IPS-NIHi11 (cell line): ENCODE measurements at places on chromosomes 11 and 22.

DNA sequence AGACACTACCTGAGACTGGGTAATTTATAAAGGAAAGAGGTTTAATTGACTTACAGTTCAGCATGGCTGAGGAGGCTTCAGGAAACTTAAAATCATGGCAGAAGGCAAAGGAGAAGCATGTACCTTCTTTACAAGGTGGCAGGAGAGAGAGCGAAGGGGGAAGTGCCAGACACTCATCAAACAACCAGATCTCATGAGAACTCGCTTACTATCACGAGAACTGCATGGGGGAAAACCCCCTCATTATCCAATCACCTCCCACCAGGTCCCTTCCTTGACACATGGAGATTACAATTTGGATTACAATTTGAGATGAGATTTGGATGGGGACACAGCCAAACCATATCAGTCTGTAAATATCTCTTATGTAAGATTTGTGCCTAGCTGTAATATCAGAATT is 50.9 kb upstream of the ATXN10 start:
- DNase-seq = no peak

- peak; percentile 77 for DNase-seq
These were observed 4.5 kb upstream of the NOL12 start for GRCh38 chr22:37681556-37682049.

DNA sequence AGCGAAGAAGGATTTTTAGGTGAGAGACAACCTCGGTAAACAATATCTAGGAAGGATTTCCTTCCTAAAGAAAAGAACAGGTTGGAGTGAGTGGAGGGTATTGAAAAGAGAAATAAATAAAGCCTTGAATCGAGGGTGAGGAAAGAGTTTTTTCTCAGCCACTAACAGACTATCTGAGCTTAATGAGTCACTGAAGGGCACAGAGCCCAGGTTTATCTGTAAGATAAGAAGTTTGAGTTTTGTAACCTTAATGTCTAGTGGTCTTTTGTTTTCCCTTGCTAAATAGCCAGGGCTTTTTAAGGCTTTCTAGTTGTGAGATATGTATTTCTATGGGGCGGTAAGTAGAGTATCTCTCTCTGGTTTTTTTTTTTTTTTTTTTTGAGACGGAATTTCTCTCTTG is 394.5 kb upstream of the KIRREL3 start:
- DNase-seq = no peak

DNA sequence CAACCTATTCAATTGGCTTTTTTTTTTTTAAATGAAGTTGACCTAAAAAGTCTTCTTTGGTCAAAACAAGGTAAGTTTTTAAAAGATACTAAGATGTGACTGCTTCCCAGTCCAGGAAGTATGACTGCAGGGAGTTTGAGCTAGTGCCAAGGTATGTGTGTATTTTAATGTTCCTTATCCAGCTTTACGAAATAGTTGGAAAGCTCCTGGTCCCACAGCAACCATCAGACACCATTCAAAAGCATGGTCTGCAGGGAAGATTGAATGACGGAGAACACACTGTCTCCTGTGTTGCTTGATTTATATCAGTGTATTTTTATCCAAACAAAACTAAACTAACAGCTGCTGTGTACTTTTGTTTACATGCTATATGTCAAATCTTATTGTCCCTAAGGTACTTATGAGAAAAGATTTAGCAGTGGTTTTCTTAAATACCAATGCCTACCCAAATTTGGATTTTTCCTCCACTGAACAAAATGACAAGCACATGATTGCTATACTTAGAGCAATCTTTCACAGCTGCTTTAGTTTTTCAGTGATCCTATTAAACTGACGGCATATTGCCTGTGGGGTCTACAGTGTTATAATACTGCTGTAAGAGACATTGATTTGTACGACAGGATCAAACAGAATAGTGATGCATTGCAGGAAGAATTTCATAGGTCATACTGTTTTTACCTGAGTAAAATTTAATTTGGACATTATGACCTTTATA is 122.9 kb downstream of the DCDC1 start:
- DNase-seq = no peak

- DNase-seq = no peak
These were observed 5.5 kb downstream of the IL17REL start for GRCh38 chr22:50007057-50007511.

DNA sequence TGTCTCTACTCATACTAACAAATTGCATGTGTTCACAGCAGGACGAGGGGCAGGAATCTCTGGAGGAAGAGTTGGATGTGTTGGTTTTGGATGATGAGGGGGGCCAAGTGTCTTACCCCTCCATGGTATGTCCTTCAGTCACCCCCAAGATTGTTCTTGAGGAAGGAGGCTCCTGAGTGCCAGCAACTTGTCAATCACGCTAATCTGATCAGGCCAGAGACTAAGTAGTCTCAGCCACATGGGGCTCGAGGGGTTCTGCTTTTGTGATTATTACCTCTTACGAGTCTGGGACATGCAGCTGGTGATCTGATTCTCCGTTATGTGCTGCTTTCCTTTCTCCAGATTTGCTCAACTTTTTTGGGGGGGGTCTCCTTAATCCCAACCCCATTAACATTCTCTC is 54.3 kb downstream of the CTNND1 start:
- DNase-seq = no peak

GRCh38 chr22:40620464-40621046 is 16.0 kb downstream of the MRTFA start:
- no peak for DNase-seq

DNA sequence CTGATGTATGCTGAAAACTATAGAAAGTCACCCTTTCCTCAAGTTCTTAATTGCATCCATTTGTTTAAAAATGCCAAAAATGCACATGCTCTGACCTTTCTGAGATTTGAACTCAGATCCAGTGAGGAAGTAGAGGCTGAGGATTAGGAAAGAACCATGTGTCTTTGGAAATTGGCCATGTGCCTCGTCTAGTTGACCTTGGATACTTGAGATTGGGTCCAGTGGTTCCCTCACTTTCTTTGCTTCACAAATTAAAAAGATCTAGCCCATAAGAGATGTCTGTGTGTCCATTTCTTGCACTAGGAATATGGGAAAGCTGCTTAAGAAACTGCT is 128.3 kb downstream of the MAML2 start:
- no peak for DNase-seq

- no peak for DNase-seq
These were observed 488 bp upstream of the SELENOM start for GRCh38 chr22:31107894-31108218.

GRCh38 chr11:73393479-73394415 is 17.5 kb downstream of the RELT start:
- peak; percentile 89 for DNase-seq

- no peak for DNase-seq
These were observed 3.9 kb downstream of the LRRC10B start for GRCh38 chr11:61512435-61512834.

- no peak for DNase-seq
These were observed 12.5 kb upstream of the CHST1 start for GRCh38 chr11:45677770-45678512.

- DNase-seq = no peak
These were observed 407.3 kb upstream of the CHORDC1 start for GRCh38 chr11:90630176-90630575.

- DNase-seq = no peak
These were observed 628 bp downstream of the CHKB start for GRCh38 chr22:50581950-50582492.

- peak; percentile 73 for DNase-seq
These were observed 21.7 kb downstream of the CAVIN3 start for GRCh38 chr11:6298605-6299004.

DNA sequence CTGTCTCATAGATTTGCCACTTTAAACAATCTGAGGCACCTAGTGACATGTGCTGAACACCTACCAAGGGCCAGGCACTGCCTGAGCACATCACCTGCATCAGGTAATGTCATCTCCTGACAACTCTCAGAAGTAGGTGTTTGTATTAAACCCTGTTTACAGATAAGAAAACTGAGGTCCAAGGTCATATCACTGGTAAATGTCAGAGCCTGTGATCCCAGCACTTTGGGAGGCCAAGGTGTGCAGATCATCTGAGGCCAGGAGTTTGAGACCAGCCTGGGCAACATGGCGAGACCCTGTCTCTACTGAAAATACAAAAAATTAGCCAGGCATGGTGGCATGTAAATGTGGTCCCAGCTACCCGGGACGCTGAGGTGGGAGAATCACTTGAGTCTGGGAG is 39.1 kb upstream of the ACCSL start:
- no peak for DNase-seq

DNA sequence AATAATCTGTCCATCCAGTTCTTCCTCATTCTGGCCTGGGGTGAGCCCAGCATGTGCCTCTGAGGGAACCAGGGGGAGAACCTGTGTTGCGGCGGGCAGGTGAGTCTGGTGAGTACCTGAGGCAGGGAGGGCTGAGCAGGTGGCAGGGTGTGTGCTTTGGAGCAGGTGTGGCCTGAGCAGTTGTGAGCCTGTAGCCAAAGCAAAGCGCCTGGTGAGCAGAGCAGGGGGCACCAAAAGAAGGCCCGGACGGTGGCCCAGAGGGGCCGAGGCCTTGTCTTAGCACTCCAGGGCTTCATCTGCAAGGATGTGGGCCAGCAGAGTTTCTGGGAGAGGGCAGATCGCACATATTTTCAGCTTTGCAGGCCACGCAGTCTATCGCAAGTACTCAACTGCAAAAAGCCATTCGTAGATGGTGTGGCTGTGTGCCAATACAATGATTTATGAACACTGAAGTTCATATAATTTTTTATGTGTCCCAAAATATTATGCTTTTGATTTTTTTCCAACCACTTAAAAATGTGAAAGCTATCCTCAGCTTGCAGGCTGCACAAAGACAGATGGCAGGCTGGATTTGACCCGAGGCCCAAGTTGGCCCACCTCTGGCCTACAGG is 8.7 kb downstream of the GLB1L2 start:
- DNase-seq = peak; percentile 3

DNA sequence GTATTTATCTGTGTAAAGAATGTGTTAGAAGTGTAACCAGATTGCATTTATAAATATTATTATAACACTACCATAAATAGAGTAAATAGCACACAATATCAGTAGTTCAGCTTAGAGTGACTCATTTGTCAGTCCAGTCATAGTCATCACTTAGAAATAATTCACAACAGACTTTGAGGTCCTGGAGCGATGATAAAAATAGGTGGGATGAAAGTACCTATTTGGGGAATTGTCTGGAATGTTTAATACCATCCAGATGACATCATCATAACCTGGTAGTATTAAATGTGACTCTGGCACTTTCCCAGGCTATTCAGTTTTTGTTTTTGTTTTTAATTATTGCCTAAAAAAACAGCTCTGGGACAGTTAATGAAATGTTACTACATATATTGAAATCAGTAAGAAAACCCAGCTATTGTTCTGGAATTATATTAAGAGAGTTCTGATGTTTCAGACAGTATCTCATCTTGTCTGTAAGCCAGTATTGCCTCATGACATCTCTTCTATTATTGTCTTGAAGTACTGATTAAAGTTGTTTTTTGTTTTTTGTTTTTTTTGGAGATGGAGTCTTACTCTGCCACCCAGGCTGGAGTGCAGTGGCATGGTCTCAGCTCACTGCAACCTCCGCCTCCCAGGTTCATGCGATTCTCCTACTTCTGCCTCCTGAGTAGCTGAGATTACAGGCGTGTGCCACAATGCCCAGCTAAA is 74.8 kb downstream of the SIK2 start:
- DNase-seq = no peak

DNA sequence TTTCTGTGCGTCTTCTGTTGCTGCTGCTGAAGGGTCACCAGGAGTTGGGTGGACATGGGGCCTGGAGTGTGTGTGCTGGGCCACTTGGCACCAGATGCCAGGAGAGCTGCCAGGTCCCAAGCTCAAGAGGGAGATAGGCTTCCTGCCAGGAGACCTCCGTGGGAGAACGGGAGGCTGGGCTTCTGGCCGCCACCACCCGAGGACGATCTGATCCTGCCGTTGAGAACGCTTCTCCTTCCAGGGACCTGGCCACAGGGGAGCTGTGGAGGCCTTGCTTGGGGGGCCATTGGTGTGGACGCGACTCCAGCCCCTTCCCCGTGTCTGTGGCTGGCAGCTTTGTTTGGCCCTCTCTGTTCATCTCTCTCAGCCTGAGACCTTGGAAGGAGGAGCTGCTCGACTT is 2.4 kb downstream of the BRSK2 start:
- no peak for DNase-seq

- DNase-seq = no peak
These were observed 135.1 kb downstream of the SHANK2 start for GRCh38 chr11:71117311-71117710.

DNA sequence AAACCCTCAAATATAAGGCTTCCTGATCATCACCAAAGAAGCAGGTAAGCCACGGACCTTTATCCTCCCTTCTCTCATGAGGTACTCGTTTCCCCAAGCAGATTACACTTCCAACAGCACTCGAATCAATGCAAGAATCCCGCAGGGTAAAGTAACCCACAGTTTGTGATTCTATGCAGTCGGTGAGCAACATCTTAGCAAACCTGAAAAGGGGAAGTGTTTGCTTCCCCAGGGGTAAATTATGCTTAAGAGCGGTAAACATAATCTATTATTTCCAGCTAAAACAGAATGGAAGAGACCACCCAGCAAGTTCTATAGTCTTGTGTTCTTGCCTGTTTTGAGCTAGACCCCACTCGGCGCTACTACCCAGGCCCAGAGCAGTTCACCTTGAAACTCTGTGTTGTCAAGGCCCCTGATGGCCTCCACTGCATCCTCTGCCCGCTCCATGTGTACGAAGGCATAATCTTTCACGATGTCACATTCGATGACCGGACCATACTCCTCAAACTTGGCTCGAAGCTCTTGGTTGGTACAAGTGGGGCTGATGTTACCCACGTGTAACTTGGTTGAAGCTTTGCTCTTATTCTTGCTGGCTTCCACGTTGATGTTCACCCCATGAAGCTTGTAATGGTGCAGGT is 1.3 kb downstream of the RBM4B start:
- DNase-seq = no peak

GRCh38 chr22:30984317-30984716 is 15.3 kb downstream of the TUG1 start:
- DNase-seq = no peak

- no peak for DNase-seq
These were observed 79.1 kb downstream of the CDKN1C start for GRCh38 chr11:2806351-2807024.

GRCh38 chr11:75659836-75660235 is 9.0 kb downstream of the MAP6 start:
- DNase-seq = no peak

- no peak for DNase-seq
These were observed 64.6 kb upstream of the POU2AF1 start for GRCh38 chr11:111443640-111444039.

DNA sequence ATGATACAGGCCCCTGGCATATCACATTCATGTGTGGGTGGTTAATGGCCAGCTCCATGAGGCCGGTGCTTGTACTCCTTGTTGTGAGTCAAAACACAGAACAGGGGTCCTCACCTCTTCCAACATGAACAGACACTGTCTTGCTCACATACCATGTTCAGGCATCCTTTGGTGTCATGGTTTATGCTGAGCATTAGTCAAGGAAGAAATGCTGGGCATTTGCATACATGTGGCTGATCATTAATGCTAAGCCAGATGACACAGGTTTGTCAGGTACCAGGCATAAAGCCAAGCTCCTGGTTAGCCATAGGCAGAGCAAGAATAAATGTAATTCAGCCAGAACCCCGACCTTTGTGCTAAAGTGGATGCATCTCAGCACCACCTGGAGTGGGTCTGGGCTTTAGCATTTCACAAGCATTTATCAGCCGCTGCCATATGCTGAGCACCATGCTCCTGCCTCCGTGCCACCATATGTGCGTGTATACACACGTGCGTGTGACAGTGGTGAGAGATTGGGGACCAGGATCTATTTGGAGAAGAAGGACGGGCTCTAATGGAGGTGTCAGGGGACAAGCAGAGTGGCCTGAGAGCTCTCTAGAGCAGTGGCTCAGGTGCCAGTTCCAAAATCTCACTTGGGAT is 55.0 kb downstream of the MICAL2 start:
- no peak for DNase-seq
